ENCODE measurements at places on chromosomes 3 and 15.

GRCh38 chr3:140470962-140471361 lies 206.9 kb upstream of the TRIM42 start:
- DNase-seq, result no peak

DNA sequence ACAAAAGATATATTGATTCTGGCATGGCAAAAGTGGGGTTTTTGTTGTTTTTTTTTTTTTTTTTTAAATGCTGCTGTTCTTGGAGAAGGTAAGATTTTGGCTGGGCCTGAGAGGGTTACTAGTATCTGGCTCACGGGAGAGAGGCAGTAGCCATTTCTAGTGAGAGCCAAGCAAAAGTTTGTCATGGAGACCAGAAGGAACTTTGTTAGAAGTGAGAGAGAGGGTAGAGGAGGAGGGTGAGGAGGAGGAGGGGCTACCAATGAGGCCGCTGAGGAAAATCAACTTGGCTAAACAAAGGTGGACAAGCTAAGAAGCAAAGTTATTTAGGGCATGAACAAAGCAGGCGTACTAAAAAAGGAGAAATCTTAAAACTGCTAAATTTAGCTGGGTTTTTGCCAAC lies 48.9 kb upstream of the STRIT1 start:
- no peak for DNase-seq

DNA sequence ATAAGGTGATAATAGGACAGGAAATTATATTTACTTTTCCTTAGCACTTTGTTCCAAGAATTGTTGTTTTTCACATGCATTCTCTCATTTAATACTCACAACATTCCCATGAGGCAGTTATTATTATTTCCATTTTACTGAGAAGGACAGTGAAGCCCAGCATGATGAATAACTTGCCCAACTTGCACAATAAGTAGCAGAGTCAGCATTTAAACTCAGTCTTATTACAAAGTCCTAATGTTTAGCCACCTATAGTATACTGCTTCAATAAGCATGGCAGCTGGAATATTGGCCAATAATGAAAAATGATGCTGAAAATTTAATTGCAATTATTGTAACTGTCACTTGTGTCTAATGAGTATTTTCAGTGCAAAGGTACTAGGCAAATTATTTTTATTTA lies 45.7 kb downstream of the SYNPR start:
- no peak for DNase-seq

- peak; percentile 87 for DNase-seq
Measured at GRCh38 chr3:196503196-196504076, at the start of gene RNF168. TSS of gene RNF168 (minus strand) at chr3:196503768. CDS start at chr3:196503173, 595 bp downstream.

- no peak for DNase-seq
Measured at GRCh38 chr3:172074032-172074431, 34.7 kb downstream of the FNDC3B start.

DNA sequence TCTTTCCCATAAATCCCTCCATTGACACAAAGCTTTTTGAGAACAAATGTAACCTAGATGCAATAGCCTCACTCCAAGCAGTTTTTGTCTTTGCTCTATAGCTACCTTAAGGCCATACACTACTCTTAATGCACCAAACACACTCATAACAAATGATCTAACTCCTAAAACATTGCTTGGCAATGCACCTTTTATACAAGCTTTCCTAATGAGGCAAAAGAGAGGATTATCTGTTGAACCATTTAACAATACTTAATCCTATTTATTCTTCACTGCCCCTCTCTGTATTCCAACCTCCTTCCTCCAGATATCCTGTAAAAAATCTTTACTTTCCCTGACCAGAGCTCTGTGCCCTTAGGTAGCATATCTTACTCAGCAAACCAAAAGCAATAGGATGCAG lies 558.1 kb upstream of the MDFIC2 start:
- no peak for DNase-seq

GRCh38 chr3:18258492-18258891 lies 166.6 kb downstream of the SATB1 start:
- no peak for DNase-seq

DNA sequence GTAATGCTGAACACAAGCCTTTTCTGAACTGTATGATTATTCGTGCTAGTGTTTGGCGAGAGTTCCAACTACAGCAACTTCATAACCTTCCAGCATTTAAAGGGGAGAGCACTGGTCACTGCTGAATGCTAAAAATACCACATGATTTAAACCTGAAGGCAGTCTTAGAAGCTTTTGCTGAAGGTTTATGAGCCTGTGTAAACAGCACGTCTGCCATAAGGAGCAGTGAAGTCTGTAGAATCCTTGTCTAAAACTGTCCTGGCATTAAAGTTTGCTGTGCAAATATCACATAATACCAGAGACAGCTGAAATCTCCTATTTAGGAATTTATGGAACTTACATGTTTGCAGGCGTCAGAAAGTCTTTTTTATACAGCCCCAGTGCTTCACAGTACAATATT lies 5.9 kb downstream of the SATB1 start:
- DNase-seq, result no peak

- DNase-seq, result no peak
Measured at GRCh38 chr3:150775001-150775599, 12.1 kb upstream of the SIAH2 start.

GRCh38 chr3:179074656-179075055 lies 3.0 kb upstream of the ZMAT3 start:
- no peak for DNase-seq

DNA sequence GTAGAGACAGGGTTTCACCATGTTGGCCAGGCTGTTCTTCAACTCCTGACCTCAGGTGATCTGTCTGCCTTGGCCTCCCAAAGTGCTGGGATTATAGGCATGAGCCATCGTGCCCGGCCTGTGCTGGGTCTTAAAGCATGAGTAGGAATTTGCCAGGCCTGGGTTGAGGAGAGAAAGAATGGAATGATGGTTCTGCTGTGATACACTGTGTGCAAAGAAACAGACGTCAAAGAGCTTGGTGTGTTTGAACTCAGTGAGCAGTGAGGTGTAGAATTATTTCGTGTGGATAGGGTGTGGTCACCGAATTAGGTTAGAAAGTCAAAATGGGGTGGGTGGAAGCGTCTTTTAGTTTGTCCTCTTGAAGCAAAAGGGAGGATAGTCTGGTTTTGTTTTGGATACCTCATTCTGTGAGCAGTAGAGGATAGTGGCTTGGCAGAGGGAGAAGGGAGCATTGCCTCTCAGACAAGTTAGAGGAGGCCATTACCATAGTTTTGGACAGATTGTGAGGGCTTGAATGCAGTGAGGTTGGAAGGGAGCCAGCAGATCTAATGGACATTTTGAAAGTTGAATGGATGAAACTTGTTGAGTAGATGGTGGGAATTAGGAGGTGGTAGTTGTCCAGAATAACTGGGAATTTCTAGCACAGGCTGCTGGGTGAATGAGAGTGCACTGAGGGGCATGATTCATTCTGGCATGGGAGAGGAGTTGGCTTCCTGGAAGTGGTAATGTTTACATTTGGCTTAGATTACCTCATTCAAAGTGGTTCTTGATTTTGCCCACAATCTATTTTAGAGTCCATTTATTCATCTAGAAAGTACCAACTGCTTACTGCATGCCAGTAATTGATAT lies 27.2 kb downstream of the AKAP13 start:
- DNase-seq, result no peak

- no peak for DNase-seq
Measured at GRCh38 chr15:64400583-64400982, 12.9 kb downstream of the TRIP4 start.

- DNase-seq, result no peak
Measured at GRCh38 chr15:52012210-52012609, 6.8 kb upstream of the MAPK6 start.

DNA sequence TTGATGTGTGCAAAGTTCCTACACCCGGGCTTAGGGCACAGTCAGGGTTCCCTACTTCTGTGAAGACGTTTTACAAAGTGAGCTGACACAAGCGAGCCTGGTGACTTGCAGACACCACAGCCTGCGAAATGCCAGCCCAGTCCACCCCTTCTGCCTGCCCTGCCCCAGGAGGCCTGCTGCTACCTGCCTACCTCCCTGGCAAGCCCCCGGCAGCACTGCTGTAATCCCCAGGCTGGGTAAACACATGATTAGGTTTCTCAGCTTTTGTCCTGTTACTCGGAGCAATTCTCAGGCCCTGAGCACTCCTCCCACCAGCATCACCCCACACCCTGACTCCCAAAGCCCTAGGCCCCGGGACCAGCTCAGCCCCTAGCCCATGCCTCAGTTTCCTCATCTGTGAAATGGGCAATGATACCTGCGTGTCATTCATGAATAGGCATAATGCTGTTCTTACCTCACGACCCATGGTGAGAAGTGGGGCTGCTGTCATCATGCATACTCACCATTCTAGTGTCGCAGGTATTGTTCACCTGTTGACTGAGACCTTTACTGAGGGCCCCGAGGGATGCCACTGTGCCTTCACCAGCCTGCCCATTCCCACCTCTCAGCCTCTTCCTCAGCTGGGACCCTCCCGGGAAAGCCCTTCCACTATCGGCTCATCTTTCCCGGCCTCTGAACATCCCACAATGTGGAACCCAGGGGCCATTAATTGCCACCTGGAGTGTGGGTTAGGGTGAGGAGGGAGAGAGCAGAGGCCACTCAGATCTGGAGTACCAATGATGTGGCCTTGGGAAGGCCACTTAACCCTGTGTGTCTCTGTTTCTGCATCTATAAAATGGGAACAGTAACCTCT lies 31.5 kb upstream of the SLC6A6 start:
- DNase-seq, result no peak

- no peak for DNase-seq
Measured at GRCh38 chr15:28264166-28264565, 57.8 kb downstream of the HERC2 start.

- DNase-seq, result no peak
Measured at GRCh38 chr3:36792342-36792741, 28.0 kb upstream of the DCLK3 start.

DNA sequence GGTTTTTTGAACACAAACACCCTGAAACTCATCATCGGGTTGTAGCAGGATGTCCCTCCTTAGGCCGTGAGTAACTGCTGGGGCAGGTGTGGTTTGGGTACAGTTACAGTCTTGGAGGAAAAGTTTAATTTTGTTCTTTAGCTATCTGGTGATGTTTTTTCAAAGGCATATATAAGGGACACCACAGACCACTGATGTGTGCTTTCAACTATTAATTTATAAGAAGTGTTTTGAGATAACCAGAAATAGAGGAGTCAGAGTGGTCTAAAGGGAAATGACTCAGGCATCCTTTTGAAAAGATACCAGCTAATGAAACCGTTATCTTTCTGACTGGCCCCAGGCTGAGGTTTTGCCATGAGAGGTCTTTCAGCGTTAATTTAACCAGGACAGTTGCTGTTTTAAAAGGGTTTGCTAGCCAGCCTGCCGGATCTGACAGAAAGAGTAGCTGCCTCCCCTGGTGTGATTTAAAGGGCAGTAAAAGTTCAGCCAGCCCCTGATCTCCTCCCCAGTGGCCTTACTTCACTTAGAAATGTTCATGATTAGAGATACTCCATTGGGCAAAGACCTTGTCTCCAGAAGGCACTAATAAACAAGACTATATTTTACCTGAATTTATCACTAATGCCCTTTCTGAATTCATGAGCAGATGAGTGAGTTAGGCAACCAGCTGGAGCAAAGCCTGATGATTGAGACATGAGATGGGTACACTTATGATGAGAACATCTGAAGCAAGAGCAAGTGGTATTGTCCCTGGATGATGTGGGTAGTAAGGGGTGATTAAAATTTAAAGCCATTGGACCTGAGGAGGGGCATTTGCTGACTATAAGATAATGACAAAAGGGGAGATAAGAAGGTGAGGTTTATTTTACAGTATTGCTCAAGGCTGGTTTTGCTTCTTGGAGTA lies 482.5 kb upstream of the TBL1XR1 start:
- no peak for DNase-seq

DNA sequence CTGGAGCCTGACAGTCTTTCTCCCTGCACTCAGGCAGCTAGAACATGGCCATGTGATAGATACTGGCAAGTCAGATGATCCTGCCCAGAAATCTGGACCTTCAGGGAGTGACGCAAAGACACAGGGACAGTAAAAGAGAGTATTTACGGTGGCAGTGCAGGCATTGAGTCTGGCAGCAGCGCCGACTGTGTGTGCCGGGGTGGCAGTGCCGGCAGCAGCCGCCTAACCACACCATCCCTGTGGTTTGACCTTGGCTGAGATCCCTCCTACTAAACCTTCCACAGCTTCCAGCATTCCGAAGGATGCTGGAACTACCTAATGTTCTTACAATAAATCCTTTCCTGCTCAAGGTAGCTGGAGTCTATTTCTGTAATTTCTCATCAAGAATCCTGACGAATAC lies 4.6 kb upstream of the TSPAN3 start:
- no peak for DNase-seq

DNA sequence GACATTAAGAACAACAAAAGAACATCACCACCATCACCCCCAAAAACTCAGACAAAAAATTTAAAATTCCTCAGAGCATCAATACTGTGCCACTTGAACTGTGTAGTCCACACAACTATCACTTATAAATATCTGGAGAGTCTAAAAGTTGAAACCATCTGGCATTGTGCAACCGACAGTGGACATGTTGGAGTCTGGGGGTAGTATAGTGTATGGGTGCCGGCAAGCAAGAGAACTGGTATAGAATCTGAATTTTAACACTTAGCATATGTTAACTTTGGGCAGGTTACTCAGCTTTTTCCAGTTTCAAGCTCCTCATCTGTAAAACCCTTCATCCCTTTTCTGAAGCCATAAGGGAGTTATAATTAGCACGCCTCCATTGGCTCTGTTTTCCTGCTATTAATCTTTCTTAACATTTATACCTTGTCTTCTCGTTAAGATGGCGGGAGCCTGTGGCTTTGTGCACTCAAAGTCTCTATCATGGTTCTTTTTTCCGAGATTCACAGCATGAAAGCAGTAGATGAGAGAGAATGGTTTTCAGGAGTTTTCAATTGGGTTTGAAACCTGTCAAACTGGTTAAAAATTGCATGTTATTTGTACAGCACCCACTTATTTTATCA lies 255.7 kb upstream of the TBL1XR1 start:
- DNase-seq, result no peak

DNA sequence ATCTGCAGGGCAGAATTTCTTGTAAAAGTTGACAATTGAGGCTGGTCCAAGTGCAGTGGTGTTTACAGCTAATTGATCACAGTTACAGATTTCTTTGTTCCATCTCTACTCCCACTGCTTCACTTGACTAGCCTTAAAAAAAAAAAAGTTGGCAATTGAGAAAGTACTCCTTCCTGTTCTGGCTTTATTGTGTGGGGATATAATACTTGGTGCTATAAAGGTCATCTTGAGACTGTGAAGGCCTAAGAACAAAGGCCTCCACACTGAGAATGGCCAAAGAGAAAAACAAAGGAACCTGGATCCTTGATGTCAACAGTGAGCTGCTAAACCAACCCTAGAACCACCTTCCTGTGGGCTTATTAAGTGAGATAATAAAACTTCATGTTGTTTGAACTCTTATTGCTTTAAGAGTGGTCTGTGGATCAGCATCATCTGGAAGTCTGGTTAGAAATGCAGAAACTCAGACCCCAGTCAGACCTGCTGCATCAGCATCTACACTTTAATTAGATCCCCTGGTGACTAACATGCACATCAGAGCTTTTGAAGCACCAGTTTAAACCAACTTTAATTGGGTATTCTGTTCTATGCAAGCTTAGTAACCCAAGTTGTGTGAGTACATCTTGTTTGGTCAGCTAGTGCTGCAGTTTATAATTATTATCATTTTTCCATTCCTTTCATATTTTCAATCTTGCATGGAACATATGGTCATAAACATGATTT lies 55.2 kb downstream of the TMOD3 start:
- no peak for DNase-seq
